Endodermal cell (in vitro differentiated cells): ENCODE measurements at places on chromosomes 5 and 9. TPM values are rescaled to one million over a fixed set of nuclear protein-coding genes. Genes with fewer than 3 reads are reported as not detected.

Gene SOX30
- 0.36 and 0.48 TPM in 2 replicates for total RNA-seq

Gene BTNL9
- total RNA-seq, result 0.75 TPM in 1 of 3 replicates, not detected in the others

Gene UGT3A2
- total RNA-seq, result 13.5 and 15.5 TPM in 2 replicates

Gene PCDHGB4
- 10.4 to 13.0 TPM (median 10.7 TPM) in 3 replicates for total RNA-seq

Gene CCDC171
- total RNA-seq, result 6.8 to 8.3 TPM (median 7.0 TPM) in 3 replicates

DNA sequence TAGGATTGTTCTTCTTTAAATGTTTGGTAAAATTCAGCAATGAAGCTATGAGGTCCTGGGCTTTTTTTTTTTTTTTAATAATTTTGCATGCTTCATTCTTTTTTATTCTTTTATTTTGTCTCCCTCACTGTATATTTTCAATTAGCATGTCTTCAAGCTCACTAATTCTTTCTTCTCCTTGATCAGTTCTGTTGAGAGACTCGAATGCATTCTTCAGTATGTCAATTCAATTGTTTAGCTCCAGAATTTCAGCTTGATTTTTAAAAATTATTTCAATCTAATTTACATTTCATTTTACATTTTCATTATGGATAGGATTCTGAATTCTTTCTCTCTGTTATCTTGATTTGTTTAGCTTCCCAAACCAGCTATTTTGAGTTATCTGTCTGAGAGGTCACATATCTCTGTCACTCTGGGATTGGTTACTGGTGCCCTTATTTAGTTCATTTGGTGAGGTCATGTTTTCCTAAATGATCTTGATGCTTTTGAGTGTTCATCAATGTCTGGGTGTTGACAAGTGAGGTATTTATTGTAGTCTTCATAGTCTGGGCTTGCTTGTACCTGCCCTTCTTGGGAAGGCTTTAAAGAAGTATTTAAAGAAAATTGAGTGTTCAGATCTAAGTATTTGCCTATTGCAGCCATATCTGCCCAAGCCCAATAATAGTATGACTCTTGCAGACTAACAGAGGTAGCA lies 9.1 kb downstream of the LURAP1L start:
- no peak overlapping the region for H3K27ac ChIP-seq
- DNase-seq, result no peak
- no peak overlapping the region for H3K4me3 ChIP-seq
- no peaks in the 10 kb centered on the region for H3K36me3 ChIP-seq
- H3K4me1 ChIP-seq, result no peaks in the 10 kb centered on the region

DNA sequence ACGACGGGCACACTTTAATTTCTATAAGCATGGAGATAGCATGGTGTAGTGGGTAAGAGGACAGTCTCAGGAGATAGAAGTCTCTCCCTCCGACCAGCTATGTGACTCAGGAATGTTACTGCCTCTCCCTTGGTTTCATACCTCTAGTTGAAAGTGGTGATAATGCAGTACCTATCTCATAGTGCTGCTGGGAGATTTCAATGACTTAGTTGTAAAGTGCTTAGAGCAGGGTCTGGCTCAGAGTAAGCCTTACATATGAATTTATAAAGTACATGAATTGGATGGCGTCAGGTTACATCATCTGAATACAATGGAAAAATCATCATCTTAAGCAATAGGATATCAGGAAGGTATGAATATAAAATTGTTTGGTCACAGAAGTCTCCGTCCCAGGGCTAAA lies 952.8 kb upstream of the EDIL3 start:
- H3K27ac ChIP-seq, result no peak overlapping the region
- no peaks in the 10 kb centered on the region for H3K4me1 ChIP-seq
- no peaks in the 10 kb centered on the region for H3K27me3 ChIP-seq
- H3K36me3 ChIP-seq, result no peaks in the 10 kb centered on the region
- no peak for DNase-seq

DNA sequence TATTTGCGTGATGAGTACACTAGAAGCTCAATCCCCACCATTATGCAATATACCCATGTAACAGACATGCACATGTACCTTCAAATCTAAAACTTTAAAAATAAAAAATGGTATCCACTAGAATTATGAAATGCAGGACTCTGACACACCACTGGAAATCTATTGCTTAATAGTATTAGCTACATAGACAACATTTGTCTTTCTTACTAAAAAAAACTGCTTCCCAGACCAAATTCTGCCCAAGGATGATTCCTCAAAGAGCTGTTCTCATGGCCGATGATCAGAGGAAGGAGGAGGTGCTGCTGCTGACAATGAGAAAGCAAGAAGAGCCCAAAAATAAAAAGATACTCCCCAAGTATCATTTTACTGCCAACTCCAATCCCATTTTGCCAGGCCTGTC lies 67.2 kb downstream of the TTC39B start:
- H3K27ac ChIP-seq, result no peak overlapping the region
- no peaks in the 10 kb centered on the region for H3K27me3 ChIP-seq
- no peak overlapping the region for H3K4me3 ChIP-seq

GRCh38 chr9:89039664-89040063 lies 48.4 kb downstream of the S1PR3 start:
- no peak for DNase-seq
- no peak overlapping the region for H3K4me3 ChIP-seq
- H3K4me1 ChIP-seq, result no peaks in the 10 kb centered on the region
- no peaks in the 10 kb centered on the region for H3K36me3 ChIP-seq
- H3K27ac ChIP-seq, result no peak overlapping the region
- H3K27me3 ChIP-seq, result no peaks in the 10 kb centered on the region

GRCh38 chr9:132894862-132895835 lies 16.5 kb downstream of the SPACA9 start:
- H3K4me3 ChIP-seq, result no peak overlapping the region
- peaks cover 68% of the 10 kb centered on the region for H3K36me3 ChIP-seq
- H3K27me3 ChIP-seq, result no peaks in the 10 kb centered on the region
- H3K4me1 ChIP-seq, result no peaks in the 10 kb centered on the region
- DNase-seq, result no peak

- DNase-seq, result no peak
- no peaks in the 10 kb centered on the region for H3K36me3 ChIP-seq
- no peaks in the 10 kb centered on the region for H3K4me1 ChIP-seq
- H3K27me3 ChIP-seq, result no peaks in the 10 kb centered on the region
- no peak overlapping the region for H3K4me3 ChIP-seq
- H3K27ac ChIP-seq, result no peak overlapping the region
Observed at GRCh38 chr9:89466451-89467277, 31.2 kb downstream of the SEMA4D start.

GRCh38 chr5:65730910-65731309 lies 8.9 kb downstream of the NLN start:
- no peaks in the 10 kb centered on the region for H3K4me1 ChIP-seq
- H3K27me3 ChIP-seq, result no peaks in the 10 kb centered on the region
- H3K27ac ChIP-seq, result no peak overlapping the region
- H3K36me3 ChIP-seq, result no peaks in the 10 kb centered on the region
- H3K4me3 ChIP-seq, result no peak overlapping the region
- no peak for DNase-seq

DNA sequence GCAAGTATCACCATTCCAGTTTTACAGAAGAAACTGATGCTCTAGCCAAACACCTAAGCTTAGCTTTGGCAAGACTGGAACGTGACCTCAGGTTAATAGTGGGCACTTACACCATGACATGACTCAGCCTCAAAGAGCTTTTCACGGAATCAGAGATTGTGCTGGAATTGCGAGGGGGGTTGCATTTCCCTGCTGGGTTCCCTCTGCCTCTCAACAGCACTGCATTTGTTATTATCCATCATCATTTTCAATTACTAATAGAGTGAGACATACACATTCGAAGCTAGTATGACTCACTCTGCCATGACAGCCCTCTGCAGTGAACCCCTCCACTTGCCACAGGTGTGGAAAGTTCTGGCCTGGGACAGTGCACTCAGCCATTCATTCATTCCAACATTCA lies 8.0 kb downstream of the SPOCK1 start:
- no peak overlapping the region for H3K4me3 ChIP-seq
- DNase-seq, result no peak
- peaks cover 14% of the 10 kb centered on the region for H3K27me3 ChIP-seq
- no peak overlapping the region for H3K27ac ChIP-seq
- H3K36me3 ChIP-seq, result no peaks in the 10 kb centered on the region
- H3K4me1 ChIP-seq, result no peaks in the 10 kb centered on the region

GRCh38 chr5:175603987-175604739 lies 53.7 kb upstream of the HRH2 start:
- H3K36me3 ChIP-seq, result no peaks in the 10 kb centered on the region
- no peaks in the 10 kb centered on the region for H3K27me3 ChIP-seq
- no peak for DNase-seq
- H3K4me3 ChIP-seq, result no peak overlapping the region
